ENCODE measurements at places on chromosomes 4 and X.

- no peak for DNase-seq
Measured at GRCh38 chrX:113539599-113540356, 699.1 kb upstream of the AMOT start.

DNA sequence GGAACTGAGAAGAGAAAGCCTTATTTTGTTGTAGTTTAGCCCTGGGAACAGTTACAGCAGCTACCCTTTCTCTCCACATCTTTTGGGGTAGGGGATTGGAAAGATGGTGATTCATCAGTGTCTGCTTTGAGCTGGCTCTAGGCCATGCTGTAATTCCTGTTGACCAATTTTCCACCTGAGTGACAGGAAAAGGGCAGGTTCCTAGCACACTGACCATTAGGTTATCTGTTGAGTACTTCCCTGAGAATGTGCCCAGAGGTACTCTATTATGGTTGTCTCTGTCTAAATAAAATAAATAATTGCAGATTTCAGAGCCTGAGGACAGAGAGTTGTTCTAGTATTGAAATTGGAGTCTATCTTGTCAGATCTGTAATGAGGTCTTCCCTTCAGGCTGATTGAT is 109.0 kb downstream of the ENOX2 start:
- no peak for DNase-seq

GRCh38 chrX:10079231-10079630 is 77.5 kb upstream of the CLCN4 start:
- DNase-seq, result no peak

- no peak for DNase-seq
Measured at GRCh38 chrX:12955882-12956703, 18.8 kb upstream of the TMSB4X start.

DNA sequence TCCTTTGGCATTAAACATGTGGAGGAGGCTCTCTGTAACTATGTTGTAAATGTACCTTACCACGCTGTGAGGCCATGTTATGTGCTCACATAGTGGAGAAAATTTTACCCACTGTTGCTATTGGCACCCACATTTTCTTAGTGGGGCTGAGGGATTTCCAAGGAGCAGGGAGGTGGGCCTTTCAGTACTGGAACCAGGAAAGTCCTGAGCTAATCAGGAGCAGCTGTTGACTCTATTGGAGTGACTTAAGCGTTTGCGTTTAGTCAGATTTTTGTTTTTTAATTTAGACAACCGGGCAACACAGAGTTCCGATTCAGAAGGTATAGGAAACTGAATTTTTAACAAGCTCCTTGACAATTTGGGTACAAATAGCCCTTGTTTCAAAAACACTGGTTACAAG is 30.7 kb upstream of the WDR17 start:
- DNase-seq, result no peak

DNA sequence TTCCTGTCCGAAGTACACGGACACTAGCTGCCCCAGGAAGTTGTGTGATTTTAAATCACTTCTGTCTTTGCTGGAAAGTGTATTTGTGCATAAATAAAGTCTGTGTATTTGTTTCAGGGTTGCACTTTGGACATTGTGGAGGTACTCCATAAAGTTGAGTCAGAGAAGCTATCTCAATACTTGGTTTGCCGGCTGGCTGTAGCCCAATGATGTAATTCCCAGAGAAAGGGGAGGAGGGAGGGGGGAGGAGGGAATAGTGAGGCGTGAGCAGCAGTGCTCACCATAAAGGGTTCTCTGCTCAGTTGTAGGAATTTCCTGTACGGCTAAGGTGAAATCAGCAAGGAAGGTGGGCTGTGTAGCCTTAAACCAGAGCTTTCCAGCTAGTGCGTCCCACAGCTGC is 7.5 kb downstream of the APEX2 start:
- DNase-seq, result no peak

DNA sequence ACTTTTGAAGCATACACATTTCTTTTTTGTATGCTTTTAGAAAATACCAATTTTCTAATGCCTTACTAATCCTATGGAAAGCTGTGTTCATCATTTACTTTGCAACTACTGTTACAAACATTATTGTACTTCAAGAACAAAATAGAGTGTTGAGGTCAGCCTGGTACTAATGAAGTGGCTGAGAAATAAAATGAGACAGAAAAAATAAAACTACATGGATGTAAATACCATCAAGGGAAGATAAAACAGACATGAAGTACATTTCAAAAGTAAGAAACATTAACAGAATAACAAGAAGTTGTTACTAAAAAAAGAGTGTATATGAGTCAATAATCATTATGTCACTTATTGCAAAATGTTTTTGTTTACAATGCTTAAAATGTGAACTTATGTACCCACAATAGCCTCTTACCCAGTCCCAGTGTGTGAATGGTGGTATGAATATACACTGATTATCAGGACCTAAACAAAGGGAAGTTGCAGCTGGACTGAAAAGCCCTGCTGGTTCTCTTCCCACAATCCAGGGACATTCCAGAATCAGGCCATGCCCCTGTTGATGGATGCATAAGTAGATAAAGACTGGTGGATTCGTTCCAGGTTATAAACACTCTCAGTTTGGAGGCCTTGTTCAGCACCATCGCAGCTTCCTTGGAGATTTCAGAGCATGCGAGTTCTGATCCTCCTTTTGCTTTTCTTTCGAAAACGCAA is 2.4 kb upstream of the CSN3 start:
- DNase-seq, result no peak

DNA sequence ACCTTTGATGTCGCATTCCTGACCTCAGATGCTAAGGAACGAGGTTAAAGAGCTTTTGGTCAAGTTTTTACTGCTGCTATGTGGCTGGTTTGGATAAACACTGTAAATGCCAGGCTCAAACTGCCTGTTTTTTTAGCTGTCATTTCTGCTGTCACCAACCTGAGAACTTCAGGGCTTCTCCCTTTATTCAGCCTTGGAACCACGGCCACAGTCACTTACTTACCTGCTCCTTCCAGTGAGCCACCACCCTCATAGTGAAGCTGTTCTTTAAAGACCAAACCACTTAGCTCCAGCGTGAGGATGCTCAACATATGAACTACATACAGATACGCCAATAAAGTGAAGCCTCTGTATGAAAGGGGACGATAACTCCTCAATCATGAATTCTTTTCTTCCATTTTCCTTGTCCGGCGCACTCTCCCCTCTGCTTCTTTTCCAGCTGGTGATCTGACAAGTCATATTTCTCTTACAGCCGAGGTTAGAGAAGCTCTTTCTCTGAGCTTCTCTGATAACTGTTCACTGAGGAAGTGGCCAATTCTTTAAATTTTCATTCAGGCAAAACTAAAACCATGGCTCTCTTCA is 152.8 kb upstream of the ANK2 start:
- DNase-seq, result peak; percentile 65

DNA sequence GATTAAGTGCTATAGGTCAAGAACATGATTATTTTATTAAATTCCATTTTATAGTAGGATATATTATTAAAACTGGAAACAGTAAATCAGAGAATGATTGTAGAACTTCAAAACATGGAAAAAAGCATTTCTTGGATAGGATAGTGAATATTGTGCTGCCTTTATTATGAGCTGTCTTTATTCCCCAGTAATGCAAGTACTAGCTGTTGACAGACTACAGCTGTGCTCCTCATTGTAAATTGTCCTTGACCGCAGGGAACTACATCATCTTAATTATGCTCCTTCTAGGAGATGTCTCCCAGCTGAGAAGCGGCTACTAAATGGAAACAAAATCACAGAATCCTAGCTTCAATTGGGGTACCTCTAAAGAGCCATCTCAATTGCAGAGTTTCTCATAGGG is 1457.2 kb upstream of the PCDH7 start:
- DNase-seq, result no peak

- no peak for DNase-seq
Measured at GRCh38 chr4:150045410-150045809, 32.8 kb upstream of the DCLK2 start.

GRCh38 chrX:25144043-25144940 is 128.5 kb upstream of the ARX start:
- peak; percentile 59 for DNase-seq

DNA sequence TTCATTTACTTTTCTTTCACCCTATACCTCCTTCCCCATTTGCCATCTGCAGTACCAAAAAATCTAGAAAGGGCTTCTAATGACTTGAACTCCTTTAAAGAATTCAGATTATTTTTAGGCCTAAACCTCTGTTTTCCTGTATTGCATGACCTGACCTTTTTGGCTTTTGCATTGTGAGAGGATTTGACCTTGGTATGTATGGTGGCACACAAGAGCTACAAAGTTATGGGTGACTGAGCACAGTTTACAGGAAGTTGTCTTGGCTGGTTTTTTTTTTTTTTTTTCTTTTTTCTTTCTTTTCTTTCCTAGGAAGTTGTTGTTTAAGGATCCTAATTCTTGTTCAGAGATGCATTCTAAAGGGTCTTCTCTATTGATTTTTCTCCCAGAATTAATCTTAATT is 32.0 kb upstream of the MTMR8 start:
- DNase-seq, result no peak

DNA sequence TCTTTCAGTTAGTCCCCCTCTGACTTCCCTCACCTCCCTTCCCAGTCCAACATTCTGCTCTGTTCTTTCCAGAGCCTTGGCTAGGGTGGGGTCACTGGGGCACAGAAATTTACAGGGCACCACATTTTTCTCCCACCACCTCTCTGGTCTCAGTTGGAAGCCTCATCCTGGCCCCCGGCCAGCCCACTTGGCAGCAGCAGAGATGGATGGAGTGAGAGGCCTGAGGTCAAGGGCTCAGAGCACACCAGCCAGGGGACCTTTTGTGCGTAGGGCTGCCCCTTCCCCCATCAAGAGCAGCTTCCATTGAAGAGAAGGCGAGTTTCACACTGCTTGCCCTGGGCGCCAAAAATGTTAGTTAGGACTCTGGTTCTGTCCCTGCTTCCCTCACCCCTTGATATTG is 230.9 kb downstream of the SOX3 start:
- DNase-seq, result no peak

- no peak for DNase-seq
Measured at GRCh38 chr4:38665551-38666411, 1.8 kb downstream of the KLF3 start.

- peak; percentile 95 for DNase-seq
Measured at GRCh38 chr4:182448281-182449151, 205.3 kb downstream of the TENM3 start.

DNA sequence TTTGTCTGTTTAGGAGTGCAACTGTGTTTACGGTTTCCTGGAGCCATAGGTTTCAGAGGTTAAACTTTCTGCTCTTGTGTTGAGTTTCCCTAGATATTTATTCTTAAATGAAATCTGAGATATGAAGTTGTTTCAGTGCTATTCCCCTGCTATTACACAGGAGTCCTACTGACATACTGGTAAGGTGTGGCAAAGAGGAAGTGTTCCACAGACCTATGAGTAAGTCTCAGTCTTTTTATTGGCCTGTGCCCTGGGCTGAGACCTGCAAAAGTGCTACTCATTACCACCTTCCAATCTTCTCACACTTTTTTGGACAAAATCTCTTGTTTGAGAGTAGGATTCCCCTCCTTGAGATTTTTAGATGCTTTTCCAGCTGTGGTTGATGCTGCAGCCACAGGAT is 35.6 kb upstream of the MAGEA8 start:
- DNase-seq, result no peak

DNA sequence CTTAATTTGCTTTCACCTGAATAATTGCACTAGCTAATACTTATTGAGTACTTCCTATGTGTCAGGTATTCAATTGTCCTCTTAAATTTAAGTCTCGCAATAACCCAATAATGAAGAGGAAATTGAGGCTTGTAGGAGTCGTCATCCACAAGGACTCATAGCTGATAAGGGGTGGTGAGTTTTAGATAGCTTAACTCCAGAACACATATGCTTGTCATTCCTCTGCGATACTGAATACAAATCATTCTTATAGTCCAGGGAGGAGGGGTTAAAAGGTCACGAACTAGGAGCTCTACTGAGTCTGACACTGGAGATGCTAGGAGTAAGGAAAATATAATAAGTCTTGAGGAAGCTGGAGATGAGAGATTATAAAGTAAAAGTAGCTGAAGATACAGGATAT is 1.4 kb upstream of the PACRGL start:
- no peak for DNase-seq

DNA sequence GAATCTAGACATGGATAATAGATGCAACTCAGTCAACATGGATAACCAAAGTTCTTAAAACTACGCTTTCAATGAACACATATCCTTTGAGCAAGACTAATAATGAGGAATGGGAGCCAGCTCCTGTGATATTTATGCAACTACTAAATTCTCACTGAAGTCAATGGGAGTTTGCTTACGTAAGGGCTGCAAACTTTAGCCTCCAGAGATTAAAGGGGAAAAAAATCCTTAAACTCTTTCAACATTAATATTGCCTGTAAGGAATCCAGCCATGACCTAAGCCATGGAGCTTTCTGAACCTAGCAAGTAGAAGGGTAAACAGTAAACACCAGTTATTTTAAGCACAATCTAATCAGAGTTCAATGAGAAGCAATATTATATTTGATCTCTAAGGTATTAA is 125.2 kb upstream of the PITX2 start:
- no peak for DNase-seq

GRCh38 chr4:1594871-1595788 is 89.0 kb downstream of the FAM53A start:
- peak; percentile 28 for DNase-seq

GRCh38 chr4:156933633-156934258 is 37.9 kb downstream of the PDGFC start:
- DNase-seq, result no peak

GRCh38 chr4:2172627-2173231 is 69.2 kb downstream of the HAUS3 start:
- DNase-seq, result no peak

DNA sequence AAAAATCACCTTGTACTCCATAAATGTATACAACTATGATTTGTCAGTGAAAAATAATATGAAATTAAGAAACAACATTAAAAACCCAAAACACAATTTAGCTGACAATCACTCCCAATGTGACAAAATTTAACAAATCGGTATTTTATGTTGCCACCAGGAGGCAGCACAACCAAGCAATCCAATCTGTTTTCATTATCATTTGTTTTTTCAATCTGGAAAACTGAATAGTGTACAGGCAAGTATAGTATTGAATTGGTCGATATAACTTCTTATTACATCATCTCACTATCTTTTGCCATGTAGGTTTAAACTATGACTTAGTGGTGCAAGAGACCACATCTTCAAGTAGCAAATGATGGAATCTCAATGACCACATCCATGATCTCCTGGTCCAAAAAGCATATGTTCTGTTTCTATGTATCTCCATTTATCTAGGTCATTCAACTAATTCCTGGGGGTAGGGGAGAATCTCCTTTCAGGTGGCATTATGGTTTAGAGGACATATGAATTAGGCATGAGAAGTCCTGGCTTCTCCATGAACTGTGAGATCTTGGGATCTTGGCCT is 112.9 kb upstream of the AGA start:
- no peak for DNase-seq

DNA sequence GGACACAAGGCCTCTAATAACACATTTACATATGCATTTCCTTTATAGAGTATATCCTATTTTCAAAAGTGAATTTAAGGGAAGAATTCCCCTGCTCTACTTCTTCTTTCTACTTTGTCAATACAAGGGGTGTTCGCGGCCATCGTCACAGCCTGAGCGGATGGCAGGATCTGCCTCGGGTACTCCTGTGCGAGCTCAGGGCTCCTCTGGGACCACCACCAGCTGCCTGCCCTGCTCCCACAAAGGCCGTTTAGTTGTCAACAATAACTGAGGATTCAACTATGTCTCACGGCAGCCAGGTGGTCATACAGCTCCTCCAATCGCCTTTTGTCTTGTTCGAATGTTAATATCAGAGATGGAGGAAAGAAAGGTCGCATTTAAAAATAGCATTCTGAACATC is 228.2 kb upstream of the TENM3 start:
- no peak for DNase-seq

GRCh38 chrX:54495814-54496516 is at the start of gene FGD1:
FGD1 (minus strand) TSS chrX:54496234; CDS start chrX:54495432, 802 bp downstream.
- peak; percentile 79 for DNase-seq

Measured in kidney (tissue), 22 donors.